SK-N-SH treated with all-trans-retinoic acid at 6 μM for 48 hours (cell line): ENCODE measurements at places on chromosomes 2 and 18.
A peak's percentile ranks its signal among the peaks of the same experiment; 100 is the strongest.

- no peak for ATAC-seq
Measured at GRCh38 chr2:55460562-55460961, 40.9 kb upstream of the CCDC88A start.

- ATAC-seq: no peak
Measured at GRCh38 chr18:43043626-43044025, 71.9 kb downstream of the RIT2 start.

- no peak for ATAC-seq
Measured at GRCh38 chr2:75211266-75211770, 12.0 kb upstream of the TACR1 start.

DNA sequence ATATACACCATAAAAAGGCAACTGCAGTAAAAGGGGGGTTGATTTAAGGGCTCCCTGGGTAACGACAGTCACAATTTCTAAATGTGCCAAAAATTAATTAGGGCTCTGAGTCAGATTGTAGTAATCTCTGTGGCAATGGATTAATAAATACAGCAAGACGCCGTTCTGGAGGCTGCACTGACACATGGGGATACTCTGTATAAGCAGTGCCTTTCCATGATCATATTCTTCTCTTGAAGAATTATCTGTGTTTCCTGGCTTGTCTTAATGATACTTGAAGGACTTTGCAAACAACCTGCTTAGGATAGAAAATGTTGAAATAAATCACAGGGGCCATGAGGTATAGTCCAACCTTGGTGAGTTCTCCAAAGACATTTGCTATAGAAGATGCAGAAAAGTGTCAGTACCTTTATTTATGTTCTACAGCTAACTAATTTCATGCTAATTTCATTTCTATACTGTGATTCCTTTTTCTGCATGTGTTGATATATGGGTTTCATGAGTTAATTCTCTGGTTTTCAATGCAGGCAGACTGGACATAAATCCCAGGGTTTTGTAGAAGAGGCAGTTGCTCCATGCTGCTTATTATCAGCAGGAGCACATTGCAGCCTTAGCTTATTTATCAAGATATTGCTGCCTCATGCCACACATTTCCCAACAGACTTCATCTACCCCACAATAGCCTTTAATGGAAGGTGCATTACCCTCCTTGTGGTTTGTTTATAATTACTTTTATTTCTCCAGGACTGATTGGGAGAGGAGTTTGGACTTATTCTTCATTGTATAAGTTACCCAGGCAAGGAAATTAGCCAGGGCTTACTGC is 54.8 kb downstream of the HNMT start:
- no peak for ATAC-seq

GRCh38 chr18:463403-463802 is 37.1 kb downstream of the COLEC12 start:
- ATAC-seq: no peak

DNA sequence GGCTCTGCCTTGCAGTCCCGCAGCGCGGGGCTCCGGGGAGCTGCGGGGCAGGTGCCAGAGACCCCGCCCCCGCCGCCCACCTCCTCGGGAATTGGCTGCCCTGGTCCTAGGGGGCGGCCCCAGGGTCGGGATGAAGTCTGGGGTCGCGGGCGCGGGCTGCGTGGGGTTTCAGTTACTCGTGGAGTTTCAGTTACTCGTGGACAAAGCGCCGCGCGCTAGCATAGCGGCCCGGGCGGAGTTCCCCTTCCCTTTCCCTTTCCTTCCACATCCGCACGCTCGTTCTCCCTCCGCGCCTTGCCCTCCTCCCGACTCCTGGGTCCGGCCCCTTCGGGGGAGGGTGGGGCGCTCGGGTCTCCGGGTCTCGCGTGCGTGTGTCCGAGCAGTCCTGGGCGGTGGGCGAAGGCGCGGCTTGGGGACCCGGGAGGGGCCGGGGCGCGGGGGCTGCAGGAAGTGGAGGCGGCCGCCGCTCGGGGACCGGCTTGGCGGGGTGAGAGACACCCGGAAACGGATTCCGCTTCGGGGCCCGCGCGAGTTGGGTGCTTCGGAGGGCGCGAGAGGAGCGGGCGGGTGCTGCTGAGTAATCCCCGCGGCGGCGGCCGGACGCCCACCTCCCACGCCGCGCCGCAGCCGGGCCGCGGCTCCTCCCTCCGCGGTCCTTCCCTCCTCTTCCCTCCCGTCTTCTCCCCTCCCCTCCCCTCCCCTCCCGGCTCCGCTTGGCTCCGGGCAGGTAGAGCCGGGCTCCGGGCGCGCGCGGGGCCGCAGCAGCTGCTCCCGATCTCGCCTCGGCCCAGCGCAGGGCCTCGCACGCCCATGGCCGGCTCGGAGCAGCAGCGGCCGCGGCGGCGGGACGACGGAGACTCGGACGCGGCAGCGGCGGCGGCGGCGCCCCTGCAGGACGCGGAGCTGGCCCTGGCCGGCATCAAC is at the start of gene TTC39C:
Gene TTC39C, plus strand, starts transcription at position 693 of the 924 bp plus-strand sequence. Its CDS starts 118 bp downstream, at position 811.
- peak; percentile 79 for ATAC-seq

DNA sequence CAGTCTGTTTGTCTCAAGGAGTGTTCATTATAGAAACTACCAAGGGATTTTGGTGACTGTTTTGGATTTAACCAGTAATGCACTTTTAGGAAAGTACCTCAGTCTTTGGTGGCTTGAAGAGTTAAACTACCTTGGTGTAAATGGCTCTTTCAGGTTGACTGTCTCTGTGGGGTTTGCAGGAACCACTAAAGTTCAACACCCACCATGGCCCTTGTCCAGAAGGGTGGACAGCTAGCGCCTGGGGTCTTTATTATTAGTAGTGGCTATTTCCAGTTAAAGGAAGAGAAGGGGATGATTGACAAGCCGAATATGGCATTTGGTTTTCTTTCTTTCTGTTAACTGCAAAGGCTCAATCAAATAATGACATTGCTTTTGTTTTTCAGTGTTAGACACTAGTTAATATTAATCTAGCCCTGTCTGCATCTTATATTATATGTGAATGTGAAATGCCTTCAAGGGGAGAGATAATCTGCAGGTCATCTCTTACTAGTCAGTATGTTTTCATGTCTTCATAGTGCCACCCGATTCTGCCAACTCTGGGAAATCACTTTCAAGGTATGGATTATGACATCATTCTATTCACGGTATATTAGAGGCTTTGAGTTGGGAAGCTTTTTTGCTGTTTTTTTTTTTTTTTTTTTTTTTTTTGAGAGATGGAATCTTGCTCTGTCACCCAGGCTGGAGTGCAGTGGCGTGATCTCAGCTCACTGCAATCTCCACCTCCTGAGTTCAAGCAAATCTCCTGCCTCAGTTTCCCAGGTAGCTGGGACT is 56.4 kb downstream of the MAP4K4 start:
- no peak for ATAC-seq

DNA sequence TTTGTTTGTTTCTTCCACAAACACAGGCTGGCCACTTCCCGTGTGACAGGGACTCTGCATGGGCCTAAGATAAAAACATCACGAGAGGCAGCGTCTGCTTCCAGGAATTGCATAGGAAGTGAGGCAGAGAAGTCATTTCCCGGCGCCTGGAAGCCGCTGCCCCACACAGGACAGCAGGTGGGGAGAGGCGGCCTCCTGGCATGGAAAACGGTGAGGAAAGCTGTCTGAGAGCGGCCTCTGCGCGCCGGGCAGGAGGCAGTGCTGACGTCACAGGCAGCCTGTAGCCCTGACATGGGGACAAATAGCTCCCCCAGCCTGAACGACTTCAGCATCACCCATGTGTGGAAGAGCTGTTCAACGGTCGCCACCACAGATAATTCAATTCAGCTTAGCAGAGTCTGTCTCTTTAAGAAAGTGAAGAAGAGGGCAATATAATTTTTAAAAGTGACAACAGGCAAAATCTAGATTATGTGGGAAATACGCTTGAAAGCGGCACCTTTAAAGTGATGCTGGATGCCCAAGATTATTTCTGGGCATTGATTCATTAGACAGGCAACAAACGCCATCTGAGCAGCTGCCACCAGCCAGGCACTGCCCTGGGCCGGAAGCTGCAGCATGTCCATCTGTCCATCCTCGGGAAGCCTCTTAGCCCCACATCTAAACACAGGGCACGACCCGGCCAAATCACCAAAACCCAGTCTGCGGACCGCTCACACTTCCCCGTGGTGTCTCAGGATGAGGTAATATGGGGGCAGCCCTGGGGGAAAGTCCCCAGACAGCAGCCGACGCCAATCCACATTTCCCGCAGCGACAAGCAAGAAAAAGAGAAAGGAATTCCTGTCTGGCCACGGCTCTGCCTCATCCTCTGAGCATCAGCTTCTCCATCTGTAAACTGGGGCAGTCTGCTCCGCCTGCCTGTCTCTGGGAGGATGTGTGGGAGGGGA is 138.9 kb downstream of the PXDN start:
- ATAC-seq: peak; percentile 61

DNA sequence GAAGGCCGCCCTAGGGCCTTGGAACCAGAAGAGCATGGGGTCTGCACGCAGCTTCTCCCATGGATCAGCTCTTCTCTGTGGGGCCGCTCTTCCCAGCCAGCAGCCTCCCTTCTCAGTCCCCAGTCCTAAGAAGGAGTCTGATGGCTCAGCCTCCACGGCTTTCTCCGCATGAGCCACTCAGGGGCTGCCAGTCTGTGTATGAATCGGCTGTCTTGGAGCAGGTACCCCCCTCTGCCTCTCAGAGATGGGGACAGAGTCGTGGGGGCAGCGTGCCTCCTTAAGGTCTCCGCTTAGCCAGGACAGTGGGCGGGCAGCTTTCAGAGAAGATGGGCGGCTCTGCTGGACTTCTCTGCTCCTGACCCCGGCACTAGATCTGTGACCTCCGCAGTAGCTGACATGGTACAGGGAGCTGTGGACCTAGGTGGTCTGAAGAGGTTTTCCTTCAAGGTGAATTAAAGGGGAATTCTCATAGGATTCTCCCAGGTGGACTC is 21.6 kb downstream of the INPP5D start:
- ATAC-seq: no peak

DNA sequence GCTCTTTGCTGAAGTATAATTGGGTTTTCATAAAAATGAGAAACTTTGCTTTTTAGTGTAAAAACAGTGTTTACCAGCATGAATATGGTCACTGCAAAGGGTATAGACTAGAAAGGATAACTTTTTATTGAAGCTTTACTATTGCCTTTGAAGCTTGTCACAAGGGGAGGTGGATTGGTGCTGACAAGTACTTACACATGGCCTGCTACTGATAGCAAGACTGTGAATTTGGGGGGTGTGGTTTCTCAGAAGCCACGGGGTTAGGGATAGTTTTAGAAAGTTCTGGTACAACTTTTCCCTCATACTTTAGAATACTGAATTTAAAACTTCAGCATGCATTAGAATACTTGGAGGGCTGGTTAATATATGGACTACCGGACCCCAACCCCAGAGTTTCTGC is 294.1 kb downstream of the SOCS6 start:
- ATAC-seq: no peak

DNA sequence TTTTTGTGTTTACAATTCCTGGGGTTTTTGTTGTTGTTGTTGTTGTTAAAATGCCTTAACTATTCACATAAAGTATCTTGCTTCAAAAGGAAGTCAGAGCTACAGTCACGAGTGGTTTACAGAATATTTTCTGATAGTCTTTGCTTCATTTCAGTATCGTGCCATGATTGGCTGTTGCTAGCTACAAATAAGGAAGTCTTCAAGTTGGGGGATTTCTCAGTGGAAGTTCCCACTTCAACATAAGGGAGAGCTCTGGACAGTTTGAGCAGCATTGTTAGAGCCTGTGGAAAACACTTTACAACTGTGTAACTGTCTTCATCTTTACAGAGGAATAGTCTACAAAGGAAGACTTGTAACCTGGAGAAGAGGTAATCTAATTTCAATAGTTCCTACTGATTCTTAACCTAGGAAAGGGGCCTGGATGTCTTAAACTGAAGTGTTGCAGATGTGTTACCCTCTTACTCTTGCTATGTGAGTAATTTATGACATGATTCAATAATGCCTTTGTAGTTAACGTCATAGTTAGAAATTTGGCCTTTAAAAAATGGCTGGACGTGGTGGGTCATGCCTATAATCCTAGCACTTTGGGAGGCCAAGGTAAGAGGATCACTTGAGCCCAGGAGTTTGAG is 23.4 kb upstream of the TANK start:
- ATAC-seq: peak; percentile 44

DNA sequence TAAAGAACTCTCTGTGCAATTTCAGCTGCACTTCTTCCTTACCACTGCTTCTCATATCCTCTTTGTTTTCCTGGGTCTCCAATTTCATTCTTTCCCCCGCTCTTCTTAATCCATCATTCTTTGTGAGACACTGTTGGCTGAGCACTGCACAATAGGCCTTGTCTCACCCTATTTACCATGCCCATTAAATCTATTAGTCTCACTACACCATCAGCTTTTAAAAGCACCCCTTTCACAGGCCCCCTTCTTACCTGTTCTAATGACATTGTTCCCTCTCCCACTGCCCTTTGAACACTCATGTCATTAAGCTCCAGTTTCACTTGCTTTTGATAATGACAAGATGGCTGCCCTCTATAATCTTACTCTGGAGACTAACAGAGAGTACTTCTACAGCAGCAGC is 404.1 kb upstream of the ACVR2A start:
- ATAC-seq: no peak

GRCh38 chr2:37367310-37367709 is 22.9 kb downstream of the QPCT start:
- no peak for ATAC-seq

- peak; percentile 5; the same call in 1 of the 3 replicates for ATAC-seq
Measured at GRCh38 chr2:47569658-47570475, 166.9 kb downstream of the MSH2 start.

GRCh38 chr2:241540771-241541561 is 17.6 kb upstream of the BOK start:
- ATAC-seq: peak; percentile 56

- no peak for ATAC-seq
Measured at GRCh38 chr18:13261661-13262357, 43.2 kb downstream of the LDLRAD4 start.

DNA sequence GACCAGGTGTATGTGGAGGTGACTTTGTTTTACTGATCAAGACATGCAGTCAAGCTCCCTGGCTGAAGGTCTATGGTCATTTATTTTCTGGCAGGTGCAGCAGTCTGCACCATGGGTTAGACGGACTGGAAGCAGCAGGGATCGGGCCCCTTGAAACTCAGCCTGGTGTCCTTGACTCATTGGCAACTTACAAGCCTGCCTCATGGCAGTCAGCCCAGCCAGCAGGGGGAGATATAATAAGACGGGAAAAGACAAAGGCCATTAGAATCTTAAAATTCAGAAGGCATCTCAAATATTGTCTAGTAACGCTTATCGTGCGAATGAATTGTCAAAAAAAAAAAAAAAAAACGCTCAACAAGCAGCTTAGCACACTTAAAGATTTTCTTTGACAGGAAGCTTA is 308.2 kb downstream of the EN1 start:
- ATAC-seq: peak; percentile 75

GRCh38 chr18:48108136-48108535 is 177.7 kb upstream of the SMAD2 start:
- no peak for ATAC-seq

DNA sequence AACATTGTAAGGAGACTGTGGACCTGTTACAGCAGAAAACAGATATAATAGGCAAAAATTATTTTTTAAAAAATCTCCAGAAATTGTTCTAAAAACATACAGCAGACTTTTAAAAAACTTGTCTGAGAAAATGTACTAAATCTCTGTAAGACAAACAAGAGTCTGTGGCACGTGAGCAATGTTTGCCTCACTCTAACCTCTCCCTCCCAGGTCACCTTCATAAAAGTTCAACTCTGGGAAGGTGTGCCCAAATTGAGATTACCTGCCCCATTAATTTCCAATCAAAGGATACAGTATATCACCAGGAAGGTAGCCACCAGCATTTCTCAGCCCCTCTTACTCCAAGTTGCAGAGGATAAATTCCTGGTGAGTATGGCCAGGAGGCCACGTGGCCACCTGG is 992.7 kb downstream of the TMEM182 start:
- ATAC-seq: no peak

- no peak for ATAC-seq
Measured at GRCh38 chr2:173451118-173451517, 96.4 kb downstream of the CDCA7 start.

GRCh38 chr2:187615364-187615763 is 61.1 kb upstream of the TFPI start:
- no peak for ATAC-seq

- no peak for ATAC-seq
Measured at GRCh38 chr18:27582760-27583412, 397.8 kb upstream of the CHST9 start.
